ENCODE measurements at places on chromosomes 7 and 10. TPM values are rescaled to one million over a fixed set of nuclear protein-coding genes. Genes with fewer than 3 reads are reported as not detected.

GRCh38 chr10:29616542-29616941 is 18.2 kb downstream of the SVIL start:
- DNase-seq, result no peak

DNA sequence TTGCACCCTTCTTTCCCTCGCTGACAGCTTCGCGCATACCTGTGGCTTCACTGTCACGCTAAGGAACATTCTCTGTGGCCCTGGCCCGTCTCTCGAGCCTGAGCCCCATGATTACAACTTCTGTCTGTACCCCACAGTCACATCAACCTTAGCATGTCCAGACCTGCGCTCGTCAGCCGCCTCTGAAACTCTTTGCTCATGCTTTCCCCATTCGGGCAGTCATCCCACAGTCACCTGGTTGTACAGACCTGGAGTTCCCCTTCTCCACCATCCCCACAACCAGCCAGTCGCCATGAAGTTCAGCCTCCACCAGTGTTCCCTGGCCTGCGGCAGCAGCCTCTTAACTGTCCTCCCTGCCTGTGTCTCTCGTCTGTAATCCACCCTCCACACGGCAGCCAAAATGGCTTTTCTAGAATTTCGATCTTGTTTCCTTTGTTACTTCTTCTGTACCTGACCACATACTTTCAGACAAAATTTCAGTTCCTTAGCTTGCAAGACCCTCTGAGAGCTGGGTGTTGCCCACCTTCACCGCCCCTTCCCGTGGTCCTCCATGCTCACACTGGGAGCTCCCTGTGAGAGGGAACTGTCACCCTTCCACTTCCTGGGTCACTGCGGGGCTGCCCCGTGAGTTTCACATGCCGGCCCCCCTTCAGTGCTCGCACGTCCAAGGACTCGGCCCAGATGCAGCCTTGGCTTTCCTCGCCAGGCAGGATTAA is 229.2 kb downstream of the CELF2 start:
- no peak for DNase-seq

DNA sequence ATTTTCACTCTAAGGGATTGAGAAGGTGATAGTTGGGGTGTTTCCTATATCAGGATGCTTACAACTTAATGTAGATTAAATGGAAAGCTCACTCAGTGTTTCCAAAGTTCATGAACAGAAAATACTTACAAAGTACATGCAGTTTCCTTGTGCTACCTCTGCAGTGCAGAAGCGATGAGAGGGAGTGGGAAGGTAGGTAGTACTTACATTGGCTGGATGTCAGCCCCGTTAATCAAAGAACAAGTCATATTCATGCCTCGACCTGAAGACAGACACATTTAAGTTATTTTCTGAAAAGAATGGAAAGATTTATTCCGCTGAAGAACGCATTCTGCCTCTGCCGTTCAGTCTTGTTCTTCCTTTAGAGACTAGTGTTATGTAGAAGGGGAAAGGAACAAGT is 93.1 kb downstream of the ZMYND11 start:
- DNase-seq, result no peak

DNA sequence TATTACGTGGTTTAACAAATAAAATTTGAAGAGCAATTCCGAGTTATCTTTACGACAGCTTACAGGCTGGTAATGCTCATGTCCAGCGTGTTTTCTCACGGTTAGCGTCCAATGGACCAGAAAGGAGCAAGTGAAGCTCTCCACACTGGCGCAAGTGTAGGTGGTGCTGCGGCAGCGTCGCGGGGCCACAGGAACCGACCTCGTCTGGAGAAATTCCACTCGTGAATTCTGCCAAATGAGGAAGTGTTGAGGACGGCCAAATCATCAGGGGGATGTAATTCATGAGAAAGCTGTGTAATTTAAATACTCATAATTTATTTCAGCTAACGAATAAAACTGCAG is 350 bp upstream of the ZNF37A start:
- peak; percentile 88 for DNase-seq

DNA sequence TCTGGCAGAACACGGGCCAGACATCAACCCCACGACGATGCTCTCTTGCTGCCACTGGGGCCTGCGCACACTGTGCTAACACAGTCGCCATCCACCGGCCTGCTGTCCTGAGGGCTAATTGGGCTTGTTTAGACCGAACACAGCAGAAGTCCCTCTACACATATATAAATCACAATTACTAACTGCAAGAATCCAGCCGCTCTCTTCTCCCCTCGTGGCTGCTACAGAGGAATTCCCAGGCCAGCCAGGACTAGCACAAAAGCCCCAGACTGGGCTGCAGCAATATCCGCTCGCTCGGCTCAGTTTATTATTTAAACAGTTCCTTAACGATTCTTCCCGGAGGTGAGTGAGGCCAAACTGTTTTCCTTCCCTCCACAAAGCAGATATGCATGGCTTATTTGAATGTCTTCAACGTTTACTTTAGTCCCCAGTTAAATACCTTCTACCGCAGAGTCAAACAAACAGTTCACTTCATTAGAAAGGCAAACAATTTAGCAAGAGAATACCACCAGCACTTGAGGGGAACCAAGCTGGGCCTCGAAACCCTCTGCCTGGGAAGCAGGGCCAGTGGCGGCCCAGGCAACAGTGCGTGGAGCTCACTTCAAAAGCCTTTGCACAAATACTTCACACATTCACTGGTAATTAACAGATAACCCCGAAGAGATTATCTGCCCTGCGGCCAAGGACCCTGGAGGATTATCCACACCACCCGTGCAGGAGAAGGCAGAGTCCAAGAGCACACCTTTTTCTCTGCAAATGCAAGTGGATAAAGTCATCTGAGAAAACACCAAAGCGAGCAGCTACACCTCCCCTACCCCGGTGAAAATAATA is 145.3 kb downstream of the GLI3 start:
- peak; percentile 70 for DNase-seq

- DNase-seq, result no peak
Measured at GRCh38 chr10:122968698-122969097, 11.5 kb upstream of the PSTK start.

The PPP1R17 gene
- total RNA-seq, result not detected

The FAM25C gene
- not detected for total RNA-seq

- peak; percentile 71 for DNase-seq
Measured at GRCh38 chr7:70693686-70694433, 438.1 kb upstream of the GALNT17 start.

The HIF1AN gene
- 31.8 TPM for total RNA-seq

All from upper lobe of left lung (tissue), 6 donors.